GM10248 (cell line): ENCODE measurements at places on chromosomes 2 and 18.
A peak's percentile ranks its signal among the peaks of the same experiment; 100 is the strongest.

GRCh38 chr2:121748202-121748601 lies 7.2 kb upstream of the TSN start:
- no peak for DNase-seq

DNA sequence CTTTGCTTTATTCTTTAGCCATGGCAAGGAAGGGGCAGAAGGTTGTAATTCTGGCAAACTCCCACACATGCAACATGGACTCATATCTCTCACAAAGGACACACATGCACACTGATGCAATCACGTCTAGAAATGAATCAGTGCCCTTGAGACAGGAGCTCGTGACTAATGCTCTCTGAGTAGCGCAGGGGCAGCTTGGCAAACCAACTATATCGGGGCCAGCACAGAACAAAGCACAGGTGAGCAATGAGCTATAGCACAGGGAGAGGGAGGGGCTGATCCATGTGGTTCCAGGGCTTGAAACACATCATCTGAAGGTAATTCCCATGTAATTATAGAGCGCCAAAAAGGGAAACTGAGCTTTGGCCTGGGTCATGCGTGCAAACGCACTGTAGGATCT lies 165.2 kb upstream of the KLF7 start:
- DNase-seq = peak; percentile 29

- no peak for DNase-seq
Measured at GRCh38 chr2:143974262-143974661, 545.7 kb downstream of the ZEB2 start.

- DNase-seq = no peak
Measured at GRCh38 chr2:109174626-109175349, 45.8 kb downstream of the SH3RF3 start.

DNA sequence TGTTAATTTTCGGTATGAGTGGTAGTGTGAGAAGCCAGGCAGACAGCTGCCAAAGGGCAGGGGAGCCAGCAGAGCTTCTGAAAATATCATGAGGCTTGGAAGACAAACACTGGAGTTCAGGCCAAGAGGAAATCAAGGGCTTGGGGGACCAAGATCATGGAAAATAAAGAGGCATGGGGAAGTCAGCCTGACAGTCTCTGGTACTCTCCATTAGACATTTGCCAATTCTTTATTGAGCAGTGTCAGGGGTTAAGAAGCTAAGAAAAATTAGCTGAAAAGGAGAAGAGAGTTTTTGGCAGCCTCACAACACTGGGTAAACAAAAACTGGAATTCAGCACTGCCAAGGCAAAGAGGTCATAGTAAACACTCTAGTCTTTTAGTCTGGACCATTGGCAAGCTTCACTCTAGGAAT lies 612.7 kb downstream of the EPHA4 start:
- no peak for DNase-seq

DNA sequence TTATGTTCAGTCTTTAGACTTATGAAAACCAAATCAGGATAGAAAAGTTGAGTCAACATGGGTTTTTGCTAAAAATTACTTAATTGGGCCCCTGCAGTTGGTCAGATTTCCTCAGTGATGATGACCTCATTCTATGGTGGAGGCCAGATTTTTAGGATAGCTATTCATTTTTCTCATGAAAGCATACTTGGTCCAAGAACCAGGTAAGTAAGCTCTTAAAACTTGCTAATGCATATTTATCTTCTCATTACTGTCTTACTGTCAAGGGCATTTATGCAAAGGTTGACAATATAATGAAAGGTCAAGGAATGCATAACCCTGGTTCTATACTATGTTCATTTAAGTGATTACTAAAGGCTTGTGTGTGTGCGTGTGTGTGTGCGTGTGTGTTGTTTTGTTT lies 650.6 kb downstream of the SATB2 start:
- DNase-seq = no peak

DNA sequence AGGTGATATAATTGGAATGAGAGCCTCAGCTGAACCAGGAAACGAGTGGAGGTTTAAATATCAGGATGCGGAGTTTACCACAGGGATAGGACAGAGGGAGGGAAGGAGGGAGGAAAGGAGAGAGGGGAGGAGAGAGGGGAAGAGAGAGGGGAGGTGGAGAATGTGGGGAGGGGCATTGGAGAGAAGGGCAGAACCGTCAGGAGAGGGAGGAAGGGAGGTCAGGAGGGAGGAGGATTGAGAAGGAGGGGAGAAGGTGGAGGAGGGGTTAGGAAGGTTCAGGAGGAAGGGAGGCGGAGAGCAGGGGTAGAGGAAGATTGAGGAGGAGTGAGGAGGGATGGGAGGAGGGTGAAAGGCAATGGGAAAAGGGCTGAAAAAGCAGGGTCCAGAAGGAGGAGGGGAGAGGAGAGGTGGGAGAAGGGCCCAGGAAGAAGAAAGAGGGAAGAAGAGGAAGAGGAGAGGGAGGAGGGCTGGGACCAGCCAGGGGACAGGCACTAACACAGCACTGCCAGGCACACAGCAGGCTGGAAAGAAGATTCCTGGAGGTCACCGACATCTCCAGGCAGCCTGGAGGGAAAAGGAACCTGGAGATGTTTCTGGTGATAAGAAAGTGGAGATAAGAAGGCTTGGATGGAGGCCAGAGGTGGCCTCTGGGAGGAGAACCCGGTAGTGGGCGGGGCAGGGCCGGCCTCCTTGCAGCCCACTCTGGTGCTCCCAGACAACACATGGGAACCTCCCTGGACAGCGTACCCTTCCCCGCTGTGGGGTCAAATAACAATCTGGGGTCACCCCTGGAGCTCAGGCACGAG lies 176.7 kb upstream of the SMAD2 start:
- DNase-seq = no peak

DNA sequence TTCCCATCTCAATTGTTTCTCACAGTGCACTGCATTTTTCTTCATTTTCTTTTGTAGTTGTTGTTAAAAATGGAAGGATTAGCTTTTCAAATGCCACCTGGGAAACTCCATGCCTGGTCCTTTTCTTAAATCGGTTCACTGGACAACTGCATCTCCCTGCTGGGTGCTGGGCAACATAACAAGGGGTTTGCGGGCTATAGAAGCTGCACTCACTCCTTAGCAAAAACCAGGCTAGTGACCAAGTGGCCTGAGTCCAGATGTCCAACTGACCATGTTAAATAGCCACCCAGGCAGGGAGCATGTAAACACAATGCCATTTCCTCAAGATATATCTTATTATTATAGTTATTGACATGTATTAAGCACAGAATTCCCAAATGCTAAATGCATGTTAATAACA lies 264.9 kb downstream of the ICOS start:
- DNase-seq = no peak

GRCh38 chr2:38524580-38524979 lies 78.1 kb downstream of the HNRNPLL start:
- DNase-seq = no peak

GRCh38 chr2:115584507-115584906 lies 1142.1 kb downstream of the DPP10 start:
- DNase-seq = no peak

GRCh38 chr2:66840321-66841002 lies 405.5 kb downstream of the MEIS1 start:
- no peak for DNase-seq

- DNase-seq = no peak
Measured at GRCh38 chr2:7450833-7451190, 533.6 kb downstream of the RNF144A start.

DNA sequence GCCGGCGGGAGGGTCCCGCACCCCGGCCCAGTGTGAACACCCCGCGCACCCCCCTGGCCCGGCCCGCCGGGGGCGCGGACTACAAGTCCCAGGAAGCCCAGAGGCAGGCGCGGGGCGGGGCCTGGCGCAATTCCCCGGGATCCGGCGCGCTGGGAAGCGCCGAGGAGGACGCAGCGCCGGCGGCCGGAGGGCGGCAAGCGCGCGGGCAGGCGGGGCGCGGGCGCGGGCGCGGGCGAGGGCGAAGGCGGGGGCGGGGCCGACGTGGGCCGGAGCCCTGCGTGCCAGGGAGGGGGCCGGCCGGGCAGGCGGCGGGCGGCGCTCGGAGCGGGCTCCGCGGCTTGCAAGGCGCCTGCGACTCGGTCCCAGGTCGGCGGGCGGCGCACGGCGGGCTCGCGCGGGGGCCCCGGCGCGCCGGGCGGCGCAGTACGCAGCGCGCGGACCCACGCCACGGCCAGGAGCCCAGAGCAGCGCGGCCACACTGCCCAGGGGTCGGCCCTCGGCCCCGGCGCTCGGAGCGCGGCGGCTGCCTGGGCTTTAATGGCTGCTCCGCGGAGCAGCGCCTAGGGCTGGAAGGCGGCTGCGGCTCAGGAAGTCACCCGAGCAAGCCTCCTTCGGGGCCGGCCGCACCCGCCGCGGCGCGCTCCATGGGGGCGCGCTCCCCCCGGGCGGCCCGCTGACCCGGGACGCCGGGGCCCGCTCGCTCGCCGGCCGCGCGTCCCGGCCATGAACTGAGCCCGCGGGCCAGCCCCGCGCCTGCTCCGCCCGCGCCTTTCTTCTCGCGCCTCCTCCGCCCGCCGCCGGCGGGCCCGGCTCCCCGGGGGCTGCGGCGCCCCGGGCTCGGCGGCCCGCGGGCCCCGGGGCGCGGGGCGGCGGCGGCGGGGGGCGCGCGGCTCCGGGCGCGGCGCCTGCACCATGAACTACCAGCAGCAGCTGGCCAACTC lies at the start of gene AGAP1:
Gene AGAP1, plus strand, starts transcription at position 269 of the 941 bp plus-strand sequence.
- no peak for DNase-seq

DNA sequence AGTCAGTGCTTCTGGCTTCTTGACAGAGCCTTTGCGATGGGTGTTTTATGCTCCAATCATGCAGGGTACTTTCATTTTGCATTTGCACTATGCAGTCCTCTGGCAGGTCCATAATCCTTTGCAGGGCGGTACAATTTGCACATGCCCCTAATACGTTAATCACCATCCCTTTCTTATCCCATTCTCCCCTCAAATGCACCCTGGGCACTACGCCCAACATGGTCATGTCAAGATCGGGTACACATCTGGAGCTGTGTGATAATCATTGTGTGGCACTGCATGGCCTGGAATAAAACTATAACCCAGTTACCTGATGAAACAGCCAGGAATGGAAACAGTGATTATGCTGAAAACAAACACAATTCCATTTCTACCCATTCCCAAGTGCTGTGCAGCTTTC lies 27.7 kb downstream of the LOXHD1 start:
- DNase-seq = no peak

- no peak for DNase-seq
Measured at GRCh38 chr2:9675415-9676351, 44.9 kb upstream of the YWHAQ start.

DNA sequence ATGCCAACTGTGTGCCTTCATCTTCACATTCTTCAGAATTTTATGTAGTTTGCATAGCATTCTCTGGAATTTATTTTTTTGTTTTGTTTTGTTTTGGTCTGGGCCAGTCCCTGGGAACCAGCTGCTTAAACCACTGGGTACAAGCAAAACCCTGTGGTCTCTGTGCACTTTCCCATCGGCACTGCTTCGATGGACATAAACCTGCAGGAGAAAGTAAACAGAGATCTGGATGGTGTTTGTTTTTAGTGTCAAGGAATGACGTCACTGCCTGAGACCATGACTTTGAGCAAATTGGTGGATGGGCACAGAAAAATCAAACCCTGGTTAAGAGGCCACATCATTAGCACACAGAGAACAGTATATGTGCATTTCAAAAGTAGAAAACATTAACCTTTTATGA lies 64.7 kb upstream of the RASGRP3 start:
- DNase-seq = no peak

DNA sequence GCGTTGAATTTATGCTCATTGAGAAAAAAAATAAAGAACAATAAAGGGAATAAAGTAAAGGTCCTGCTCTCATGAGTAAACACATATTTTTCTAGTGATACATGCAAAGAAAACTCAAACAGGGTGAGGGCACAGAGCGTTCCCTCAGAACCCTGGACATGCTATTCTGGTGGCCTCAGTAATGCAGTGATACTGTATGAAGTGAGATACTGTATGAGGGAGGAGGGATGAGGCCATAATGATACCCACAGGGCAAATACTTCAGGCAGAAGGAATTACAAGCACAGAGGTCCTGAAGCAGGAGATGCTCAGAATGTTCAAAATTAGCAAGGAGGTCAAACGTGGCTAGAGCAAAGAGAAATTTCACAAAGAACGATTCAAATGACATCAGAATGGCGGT lies 28.4 kb upstream of the RNU4ATAC start:
- no peak for DNase-seq

- no peak for DNase-seq
Measured at GRCh38 chr2:119486886-119487285, 37.4 kb downstream of the SCTR start.

DNA sequence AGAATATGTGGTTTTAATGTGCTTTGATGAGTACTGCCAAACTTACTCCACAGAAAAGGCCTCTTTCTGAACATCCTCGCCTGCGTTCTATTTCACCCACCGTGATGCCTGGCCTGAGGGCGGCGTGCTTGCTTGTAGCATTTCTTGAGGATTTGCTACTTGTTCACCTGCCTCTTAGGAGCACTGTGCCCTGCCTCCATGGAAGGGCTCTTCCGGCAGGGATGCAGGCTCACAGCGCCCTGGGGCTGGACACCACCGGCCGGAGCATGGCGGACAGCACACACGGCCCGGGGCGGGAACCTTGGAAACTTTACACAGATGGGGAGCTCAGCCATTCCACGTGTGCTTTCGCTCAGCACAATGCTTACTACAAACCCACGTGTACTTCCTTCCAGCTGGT lies 37.1 kb downstream of the ANO7 start:
- DNase-seq = no peak

GRCh38 chr2:47897883-47898731 lies 8.2 kb downstream of the FBXO11 start:
- peak; percentile 24 for DNase-seq

DNA sequence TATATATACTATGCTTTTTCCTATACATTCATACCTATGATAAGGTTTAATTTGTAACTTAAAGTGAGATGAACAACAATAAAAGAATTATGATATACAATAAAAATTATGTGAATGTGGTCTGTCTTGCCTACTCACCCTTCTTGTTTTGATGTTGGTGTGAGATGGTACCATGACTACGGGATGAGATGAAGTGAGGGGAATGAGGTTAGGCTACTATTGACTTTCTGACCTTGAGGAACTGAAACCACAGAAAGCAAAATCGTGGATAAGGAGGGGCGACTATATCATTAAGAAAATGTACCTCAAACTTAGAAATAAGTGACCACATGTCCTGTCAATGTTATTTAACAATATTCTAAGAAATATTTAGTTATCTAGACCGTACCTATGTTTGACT lies 103.9 kb upstream of the PPP1CB start:
- DNase-seq = no peak

DNA sequence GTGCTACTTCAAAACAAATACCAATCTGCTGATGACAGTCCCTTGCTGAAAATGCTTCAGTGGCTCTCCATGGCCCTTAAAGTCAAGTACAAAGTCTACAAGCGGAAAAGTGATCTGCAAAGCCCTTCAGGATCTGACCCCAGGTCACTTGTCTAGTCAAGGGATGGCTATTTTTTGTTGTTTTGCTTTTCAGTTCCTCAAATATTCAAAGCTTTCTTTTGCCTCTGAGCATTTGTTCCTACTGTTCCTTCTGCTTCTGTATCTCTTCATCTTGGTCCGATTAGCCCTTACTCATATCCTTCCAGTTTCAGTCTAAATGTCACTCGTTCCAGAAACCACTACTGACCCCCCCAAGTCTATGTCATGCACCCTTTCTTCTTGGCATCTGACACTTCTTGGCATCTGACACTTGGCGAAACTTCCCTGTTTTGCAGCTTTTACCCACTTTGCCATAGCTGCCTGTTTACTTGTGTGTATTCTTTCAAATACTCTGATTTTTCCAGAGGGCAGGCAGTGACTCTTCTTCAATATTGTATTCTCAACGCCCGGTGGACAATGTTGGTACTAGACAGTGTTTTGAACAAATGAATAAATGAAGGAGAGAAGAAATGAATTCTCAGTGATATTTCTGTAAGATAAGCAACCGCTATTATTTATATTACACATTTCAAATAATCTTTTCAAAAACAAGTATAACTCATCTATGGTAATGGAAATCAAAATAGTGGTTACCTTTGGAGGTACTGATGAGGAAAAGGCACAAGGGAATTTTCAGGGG lies 175.9 kb upstream of the FN1 start:
- no peak for DNase-seq
